GM04504 (cell line): ENCODE measurements at places on chromosomes 11 and 22.

- no peak for DNase-seq
Measured at GRCh38 chr11:30328681-30329080, 5.8 kb downstream of the ARL14EP start.

DNA sequence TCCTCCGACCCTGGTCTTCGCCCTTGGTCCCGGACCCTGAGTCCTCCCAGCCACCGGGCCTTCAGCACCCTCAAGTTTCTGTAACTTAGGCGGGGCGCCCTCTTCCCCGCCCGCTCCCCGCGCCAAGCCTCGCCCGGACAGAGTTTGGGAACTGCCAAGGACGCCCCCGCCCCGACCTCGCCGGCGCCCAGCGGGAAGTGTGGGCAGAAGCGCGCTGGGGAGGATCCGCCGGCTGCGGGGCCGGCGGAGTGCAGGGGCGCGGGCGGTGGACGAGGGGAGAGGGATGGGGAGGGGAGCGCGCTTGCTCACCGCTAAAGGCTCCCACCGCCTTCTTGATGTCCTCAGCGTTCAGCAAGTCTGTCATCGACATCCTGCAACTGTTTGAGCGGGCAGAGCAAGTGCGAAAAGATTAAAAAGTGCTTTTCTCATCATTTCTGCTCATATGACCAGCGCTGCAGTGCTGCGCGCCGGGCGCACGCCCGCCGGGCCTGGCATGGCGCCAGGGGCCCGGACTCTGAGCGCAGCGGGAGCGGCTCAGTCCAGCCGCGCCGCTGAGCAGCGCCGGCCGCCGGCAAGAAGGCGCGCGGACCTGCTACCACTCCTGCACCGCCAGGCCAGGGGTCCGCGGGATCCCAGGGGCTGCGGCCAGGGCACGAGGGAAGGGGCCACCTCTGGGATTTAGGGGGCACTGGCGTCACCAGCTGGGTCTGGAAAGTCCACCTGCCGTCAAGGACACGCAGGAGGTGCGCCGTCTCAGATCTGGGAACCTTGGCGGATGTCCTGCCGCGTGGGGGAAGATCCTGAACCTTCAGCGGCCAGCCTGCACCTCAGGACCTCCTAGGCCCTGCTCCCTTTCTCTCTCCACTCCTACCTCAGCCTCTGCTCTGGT is at the start of gene PVALB:
Gene PVALB, minus strand, starts transcription at position 400 of the 889 bp plus-strand sequence. Its CDS starts 30 bp downstream, at position 370.
- no peak for DNase-seq

DNA sequence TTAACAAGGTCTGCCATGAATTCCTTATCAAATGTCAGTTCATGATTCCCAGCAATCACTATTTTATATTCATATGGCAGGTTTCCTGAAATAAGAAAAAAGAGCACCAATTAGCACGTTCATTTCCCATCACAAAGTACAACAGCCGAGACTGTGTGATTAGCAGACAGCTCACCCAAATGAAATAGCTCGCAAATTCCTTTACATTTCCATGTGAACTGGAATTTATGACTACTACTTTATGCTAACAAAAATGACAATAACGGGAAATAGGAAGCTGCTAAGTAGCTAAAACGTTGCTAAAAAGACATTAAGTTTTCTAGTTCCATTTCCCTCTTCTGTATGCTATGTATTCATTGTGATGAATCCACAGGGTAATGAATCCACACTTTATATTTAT is 90.7 kb downstream of the MPPED2 start:
- no peak for DNase-seq

DNA sequence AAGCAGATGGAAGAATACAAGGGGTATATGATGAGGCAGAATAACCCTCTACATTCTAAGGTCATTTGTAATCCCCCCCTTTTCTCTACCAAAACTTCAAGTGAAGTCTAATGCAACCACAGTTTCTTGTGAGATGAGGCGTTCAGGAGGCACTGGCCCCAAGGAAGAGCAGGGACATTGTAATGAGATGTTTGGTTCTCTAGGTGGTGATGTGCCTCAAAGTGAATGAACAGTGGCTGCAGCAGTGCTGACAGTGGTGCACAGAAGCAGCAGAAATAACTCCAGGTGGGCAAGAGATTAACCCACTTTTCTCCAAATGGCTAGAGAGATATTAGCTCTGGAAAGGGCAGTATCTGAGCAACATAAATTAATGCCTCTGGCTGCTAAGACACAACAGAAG is 33.8 kb downstream of the PDGFD start:
- DNase-seq: no peak

- peak; percentile 100 for DNase-seq
Measured at GRCh38 chr11:64269540-64270220, 14.8 kb downstream of the BAD start.

GRCh38 chr11:1873048-1873812 is 18.5 kb downstream of the PRR33 start:
- DNase-seq: no peak

DNA sequence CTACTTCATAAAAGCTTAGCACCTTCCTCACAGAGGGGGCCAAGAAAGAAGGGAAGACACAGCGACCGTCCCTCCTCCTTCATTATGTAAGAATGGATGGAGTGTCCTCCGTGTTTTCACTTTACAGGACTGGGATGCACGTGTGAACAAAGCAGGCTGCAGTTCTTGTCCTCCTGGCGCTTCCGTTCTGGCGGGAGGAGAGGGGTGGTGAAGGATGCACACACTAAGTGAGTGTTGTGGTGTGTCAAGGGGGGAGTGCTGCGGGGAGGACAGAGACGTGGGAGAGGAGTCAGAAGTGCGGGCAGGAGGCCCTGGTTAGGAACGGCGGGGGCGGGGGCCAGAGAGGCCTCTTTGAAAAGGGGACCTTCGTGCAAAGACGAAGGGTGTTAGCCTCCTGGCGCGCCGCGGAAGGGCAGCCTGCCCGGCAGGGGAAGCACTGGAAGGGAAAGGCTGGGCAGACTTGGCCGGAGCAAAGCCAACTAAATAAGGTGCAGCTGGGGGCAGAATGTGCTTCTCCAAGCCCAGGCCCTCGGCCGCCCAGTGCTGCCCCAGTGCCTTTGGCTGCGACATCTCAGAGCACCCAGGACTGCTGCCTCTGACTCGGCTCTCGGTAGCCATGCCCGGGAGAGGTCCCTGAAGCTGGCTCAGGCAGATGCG is 27.0 kb upstream of the IGSF9B start:
- no peak for DNase-seq

DNA sequence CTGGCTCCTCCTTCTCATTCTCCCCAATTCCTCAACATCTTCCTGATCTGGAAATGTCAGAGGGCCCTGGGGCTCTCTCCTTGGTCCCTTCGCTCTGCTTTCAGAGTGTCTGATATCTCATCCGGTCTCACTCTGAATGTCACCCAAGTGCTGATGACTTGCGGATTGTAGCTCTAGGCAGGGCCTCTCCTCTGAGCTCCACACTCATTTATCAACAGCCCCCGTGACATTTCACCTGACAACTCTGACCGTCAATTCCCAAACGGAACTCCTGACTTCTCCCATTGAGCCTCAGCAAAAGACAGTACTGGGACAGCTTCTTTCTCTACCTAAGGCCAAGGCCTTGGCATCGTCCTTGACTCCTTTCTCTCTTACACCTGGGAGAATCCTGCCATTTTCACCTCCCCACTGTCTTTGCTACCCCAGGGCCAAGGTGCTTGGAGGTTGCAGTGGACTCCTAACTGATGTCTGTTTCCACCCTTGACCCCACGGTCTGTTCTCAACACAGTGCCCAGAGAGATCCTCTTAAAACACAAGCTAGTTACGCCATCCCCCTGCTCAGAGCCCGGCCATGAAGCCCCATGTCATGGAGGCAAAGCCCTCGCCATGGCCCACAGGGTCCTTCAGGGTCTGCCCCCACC is 57.5 kb upstream of the THY1 start:
- no peak for DNase-seq

DNA sequence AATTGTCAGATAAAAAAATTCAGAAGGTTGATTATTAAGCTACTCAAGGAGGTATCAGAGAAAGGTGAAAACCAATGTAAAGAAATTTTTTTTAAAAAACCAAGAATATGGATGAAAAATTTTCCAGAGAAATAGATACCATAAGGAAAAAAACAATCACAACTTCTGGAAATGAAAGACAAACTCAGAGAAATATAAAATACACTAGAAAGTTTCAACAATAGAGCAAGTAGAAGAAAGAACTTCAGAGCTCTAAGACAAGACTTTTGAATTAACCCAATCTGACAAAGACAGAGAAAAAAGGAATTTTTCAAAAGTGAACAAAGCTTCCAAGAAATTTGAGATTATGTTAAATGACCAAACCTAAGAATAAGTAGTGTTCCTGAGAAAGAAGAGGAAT is 62.9 kb upstream of the TEAD1 start:
- no peak for DNase-seq

- no peak for DNase-seq
Measured at GRCh38 chr11:13376838-13377237, 86.2 kb downstream of the BTBD10 start.

DNA sequence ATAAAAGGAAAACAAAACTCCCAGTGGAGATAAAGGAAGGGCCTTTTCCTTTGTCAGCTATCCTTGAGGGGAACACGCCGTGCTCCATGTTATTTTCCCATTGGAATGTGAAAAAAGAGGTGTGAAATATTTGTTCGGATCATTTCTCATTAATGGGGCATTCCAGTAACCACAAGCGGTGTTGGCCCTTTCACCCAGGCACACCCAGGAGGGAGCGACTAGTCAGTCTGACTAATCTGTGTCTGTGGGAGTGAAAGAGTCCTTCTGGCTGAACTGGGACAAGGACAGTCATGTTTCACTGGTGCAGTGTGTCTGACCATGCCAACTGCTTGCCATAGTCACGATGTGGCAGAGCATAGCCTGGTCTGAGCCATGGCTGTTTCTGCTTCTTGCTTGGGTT is 13.0 kb upstream of the MYEOV start:
- peak; percentile 62 for DNase-seq

GRCh38 chr11:14118072-14118471 is 155.5 kb downstream of the SPON1 start:
- no peak for DNase-seq

DNA sequence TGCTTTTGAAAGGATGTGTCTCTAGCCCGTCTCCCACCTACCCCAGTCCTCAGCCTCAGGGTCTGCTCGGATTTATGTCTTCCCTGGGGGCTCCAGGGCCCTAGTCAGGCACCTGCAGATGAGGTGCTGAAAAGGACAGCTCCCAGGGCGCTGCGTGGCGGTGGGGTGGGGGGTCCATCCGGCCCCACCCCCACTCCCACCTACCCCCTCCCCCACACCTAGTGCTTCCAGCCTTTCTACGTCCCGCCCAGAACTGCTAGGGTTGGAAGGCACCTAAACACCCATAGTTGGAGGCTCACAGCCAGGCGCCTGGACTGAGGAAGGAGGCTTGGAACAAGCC is 1.4 kb upstream of the ROBO3 start:
- DNase-seq: no peak

DNA sequence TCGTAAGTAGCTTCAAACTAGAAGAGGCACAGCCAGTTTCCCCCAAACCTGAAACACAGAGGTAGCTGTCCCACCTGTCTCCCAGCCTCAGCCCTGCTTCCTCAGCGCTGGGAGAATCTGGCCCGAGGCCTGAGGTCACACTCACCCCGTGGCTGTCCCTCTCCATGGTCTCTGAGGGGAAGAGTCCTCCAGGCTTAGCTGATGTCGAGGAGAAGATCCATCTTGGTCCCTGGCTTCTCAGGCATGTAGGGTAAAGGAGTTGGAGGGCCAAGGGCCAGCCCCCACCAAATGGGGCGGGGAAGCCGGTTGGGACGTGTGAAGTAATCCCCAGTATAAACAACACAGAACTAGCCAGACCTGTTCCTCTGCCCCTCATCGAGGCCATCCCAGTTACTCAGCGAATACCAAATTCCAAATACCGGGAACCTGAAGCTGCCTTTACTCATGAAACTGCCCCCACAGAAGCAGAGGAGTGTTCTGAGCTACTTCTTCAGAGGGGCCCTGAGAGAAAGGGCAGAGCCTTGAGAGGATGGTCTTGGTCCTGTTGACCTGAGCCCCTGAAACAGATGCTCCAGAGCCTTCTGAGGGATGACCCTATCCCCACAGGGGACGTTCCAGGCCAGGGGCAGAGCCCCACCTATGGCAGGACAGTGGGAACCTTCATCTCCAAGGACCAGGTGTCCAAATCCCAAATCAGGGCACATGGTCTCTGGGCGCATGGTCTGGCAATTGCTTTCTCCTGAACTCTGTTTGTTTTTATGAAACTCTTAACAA is at the start of gene TMPRSS13:
Gene TMPRSS13, minus strand, starts transcription at position 261 of the 774 bp plus-strand sequence. Its CDS starts 95 bp downstream, at position 166.
- DNase-seq: no peak

- peak; percentile 13 for DNase-seq
Measured at GRCh38 chr22:22422629-22423112, 85.9 kb downstream of the ZNF280B start.

GRCh38 chr11:66922551-66922950 is 35.6 kb downstream of the PC start:
- DNase-seq: no peak

DNA sequence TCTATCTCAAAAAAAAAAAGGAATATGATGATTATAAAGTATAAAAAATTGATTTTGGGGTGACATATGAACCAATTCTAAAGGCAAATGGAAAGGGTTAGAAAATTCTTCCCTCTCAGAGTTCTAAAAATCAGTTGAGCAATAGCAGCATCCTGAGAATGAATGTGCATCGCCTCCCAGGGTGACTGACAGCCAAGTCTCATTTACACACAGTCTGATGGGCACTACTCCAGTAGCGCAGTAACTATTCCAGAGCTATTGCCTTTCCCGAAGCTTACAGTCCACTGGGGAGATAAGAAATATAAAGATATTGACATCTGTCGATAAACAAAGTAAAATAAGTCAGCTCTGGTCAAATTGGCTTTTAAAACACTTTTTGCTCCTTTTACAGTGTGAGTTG is 32.3 kb upstream of the SORL1 start:
- DNase-seq: no peak

DNA sequence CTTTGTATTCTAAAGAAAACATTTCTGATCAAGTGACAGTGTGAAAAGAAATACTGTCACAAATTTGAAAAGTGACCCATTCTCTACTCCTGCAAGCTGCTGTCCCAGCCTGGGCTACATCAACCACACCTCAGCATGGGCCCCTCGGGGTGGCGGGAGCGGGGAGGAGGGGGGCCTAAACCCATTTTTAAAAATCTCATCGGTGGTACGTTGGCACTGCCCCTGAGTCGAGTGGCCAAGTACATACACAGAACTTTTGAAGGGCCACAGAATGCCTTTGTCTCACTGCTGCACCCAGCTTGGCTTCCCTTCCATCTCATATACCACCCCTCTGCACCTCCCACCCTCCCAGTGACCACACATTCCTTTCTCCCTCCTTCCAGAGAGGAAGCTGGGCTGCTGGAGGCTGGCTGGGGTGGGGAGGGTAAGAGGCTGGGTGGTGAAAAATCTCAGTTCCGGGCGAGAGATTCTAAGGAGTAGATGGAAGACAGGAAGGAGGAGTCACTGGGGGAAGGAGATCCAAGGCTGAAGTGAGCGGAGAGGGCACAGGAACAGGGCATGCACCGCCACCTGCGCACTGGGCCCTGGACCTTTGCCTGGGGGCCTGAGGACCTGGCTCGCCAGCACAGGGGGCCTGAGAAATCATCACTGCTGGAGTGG is 21.1 kb downstream of the FXYD6 start:
- DNase-seq: no peak

GRCh38 chr11:44960200-44960845 is 9.6 kb upstream of the TP53I11 start:
- DNase-seq: no peak
